ENCODE measurements at places on chromosomes 2 and 18. TPM values are rescaled to one million over a fixed set of nuclear protein-coding genes. Genes with fewer than 3 reads are reported as not detected.

DNA sequence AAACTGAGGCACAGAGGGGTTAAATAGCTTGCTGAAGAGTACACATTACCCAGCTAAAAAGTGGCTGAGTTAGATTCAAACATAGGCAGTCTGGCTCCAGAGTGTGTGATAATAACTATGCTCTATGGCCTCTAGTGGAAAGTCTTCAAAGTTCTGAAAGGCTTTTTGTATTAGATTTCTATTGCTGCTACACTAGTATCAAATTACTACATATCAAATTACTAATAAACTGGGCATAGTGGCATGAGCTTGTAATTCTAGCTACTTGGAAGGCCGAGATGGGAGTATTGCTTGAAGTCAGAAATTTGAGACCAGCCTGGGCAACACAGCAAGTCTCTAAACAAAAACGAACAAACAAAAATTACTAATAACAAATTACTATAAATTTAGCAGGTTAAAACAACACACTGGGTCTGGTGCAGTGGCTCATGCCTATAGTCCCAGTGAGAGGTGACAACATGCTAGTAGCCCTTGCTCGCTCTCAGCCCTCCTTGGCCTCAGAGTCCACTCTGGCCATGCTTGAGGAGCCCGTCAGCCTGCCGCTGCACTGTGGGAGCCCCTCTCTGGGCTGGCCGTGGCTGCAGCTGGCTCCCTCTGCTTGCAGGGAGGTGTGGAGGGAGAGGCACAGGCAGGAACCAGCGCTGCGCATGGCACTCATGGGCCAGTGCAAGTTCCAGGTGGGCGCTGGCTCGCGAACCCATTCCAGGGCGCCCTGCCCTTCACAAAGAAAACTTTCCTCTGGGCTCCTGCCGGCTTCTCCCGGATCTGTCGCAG is 38.2 kb upstream of the TWSG1 start:
- DNase-seq, result peak; percentile 59

- DNase-seq, result no peak
Measured at GRCh38 chr2:40592218-40592617, 140.3 kb upstream of the SLC8A1 start.

GRCh38 chr2:188766471-188766856 is 207.7 kb upstream of the COL3A1 start:
- DNase-seq, result no peak

DNA sequence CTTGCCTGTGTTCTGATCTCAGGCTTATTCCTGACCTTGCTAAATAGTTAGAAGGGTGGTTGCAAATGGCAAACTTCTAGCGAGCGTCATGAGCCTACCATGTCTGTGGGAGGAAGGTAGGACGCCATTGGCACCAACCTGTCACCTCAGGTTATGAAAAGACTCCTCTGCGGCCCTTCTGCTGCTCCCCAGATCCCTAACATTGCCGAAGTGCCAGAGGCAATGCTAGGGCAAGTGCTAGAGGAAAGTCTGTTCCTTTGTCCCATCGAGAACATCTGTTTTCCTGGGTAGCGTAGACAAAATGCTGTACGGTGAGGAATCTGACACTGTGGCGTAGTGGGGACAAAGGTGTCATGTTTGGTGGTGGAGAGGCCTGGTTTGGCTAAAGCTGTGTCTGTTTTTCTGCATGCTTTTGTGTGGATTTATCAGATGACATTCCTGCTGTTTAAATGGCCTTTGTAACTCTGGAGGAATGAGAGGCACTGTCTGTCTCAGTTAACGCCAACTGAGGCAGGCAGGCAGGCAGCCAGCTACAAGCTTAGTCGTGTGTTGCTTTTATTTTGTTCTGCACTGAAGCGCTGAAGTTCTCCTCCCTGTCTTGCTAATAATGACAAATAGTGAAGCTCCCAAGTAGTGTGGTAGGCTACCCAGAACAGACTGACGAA is 94.1 kb downstream of the PRPF40A start:
- no peak for DNase-seq

GRCh38 chr2:169664600-169664977 is 29.6 kb downstream of the CFAP210 start:
- no peak for DNase-seq

CNNM3 gene
- total RNA-seq, result 3.2 TPM

GRCh38 chr2:105732101-105732500 is 12.6 kb upstream of the NCK2 start:
- DNase-seq, result no peak

- no peak for DNase-seq
Measured at GRCh38 chr18:33745151-33745795, 167.3 kb downstream of the ASXL3 start.

DNA sequence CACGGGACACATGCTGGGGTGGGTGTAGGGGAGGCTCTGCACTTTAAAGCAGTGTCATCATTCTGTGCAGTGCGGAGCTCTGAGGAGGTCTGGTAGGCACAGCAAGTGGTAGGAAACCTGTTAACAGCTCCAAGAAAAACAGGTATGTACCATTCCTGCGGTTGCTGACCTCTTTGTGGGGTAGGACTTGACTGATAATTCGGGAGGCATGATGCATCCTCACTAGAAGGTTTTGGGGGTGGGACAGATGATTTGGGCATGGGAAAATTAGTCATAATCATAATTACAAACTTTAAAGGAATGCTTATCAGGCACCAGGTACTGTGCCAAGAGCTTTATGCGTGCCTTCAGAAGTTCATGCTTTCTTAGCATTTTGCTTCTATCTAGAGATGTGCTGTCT is 9.7 kb downstream of the DOK1 start:
- no peak for DNase-seq

FSHR gene
- not detected for total RNA-seq

GRCh38 chr18:69490072-69490471 is 89.4 kb downstream of the DOK6 start:
- no peak for DNase-seq
